ENCODE measurements at places on chromosomes 12 and 14. TPM values are rescaled to one million over a fixed set of nuclear protein-coding genes. Genes with fewer than 3 reads are reported as not detected.

GRCh38 chr14:35730871-35731270, 78.2 kb downstream of the RALGAPA1 start:
- DNase-seq, result no peak

- no peak for DNase-seq
Measured at GRCh38 chr14:76904100-76904739, 78.0 kb downstream of the LRRC74A start.

DNA sequence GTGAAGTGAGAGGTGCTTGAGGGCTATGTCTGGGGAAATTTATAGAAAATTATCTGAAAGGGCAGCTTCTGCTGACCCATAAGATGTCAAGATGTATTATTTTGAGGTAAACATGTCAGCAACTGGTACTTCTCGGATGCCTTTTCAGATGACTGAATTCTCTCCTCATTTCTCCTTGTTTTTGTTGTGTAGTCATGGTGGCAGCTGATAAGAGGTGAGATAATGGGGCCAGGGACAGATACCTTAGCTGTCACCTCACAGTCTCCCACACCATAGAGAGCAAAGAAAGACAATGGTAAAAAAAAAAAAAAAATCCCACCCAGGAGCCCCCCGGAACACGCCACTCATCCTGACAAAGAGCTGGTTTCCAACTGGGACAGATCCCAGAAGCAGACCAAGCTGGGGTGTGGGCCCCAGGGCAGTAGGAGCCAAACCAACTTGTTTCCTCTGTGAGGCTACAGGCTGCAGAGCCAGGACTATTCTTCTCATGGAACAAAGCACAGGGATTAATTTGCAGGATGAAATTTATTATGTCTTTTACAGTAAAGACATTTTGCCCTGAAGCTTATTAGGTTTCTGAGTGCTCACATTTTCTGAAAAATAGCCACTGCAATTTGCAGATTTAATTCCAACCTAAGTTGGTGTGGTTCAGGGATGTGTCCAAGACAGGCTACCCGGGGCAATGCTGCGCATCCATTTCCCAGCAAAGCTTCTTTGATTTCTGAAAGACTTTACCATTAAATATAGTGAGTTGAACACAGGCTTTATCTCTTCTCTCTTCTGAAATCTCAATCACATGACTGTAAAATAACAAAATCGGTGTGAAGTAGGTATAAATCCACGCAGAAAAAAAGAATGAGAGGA, 52.2 kb downstream of the NDUFA12 start:
- DNase-seq, result no peak

DNA sequence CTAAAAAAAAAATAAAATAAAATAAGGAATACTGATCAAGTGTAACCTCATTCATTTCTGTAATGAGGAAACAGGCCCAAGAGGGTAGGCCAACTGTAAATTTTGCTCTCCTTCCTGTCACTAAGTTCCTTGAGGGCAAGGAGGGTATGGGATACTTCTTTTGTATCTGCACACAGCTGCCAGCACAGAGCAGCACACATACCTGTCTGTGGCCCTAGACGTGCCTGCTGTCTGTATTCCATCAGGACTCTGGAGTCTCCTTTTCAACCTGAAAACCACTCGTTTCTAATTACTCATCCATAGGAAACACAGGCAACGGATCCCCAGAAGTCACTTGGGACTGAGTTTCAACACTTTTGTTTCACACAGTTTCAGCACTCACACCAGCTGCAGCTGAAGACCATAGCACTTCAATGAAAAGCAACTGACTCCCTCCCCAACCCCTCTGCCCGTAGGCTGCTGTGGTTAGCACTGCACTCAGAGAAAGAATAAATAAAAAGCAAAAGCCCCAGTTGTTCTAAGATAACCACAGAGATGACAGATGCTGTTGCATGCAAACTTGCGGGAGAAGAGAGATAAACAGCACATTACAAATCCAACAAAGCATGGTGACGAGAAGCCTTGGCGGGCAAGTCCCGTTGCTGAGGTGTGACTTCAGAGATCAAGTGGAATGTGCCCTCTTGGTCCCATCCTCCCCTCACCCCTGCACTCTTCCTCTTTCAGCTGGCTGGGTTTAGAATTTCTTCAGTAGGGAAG, 24.9 kb downstream of the CRACR2A start:
- DNase-seq, result peak; percentile 64

DNA sequence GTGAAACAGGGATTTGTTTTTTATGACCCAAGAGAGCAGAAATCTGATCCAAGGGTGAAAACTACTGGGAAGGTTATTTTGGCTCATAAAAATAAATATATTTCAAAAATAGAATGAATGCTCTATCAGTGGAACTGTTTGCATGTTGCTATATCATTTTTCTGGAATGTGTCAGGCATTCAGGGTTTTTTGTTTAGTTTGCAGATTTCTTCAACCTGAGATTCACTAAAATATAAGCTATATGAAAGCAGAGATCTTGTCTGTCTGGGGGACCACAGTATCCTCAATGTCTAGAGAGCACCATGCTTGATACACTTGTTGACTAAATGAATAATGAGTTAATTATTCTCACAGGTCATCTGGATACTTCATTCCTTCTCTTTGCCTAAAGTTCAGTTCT, 165.1 kb downstream of the NUBPL start:
- DNase-seq, result no peak

DNA sequence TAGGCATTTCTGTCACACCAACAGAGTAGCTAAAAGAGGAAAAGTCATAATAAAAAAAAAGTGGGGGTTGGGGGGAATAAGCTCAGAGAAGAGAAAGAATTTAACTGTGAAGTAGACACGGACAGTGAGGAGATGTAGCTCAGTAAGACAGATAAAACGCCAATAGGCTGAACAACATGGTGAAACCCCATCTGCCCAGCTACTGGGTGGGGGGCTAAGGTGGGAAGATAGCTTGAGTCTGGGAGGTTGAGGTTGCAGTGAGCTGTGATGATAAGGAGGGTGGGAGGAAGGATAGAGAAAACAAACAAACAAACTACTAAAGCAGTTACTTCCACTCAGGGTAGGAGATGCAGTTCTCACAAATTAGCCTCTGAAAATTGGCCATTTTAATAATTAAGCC, 25.0 kb downstream of the HECTD4 start:
- DNase-seq, result no peak

DNA sequence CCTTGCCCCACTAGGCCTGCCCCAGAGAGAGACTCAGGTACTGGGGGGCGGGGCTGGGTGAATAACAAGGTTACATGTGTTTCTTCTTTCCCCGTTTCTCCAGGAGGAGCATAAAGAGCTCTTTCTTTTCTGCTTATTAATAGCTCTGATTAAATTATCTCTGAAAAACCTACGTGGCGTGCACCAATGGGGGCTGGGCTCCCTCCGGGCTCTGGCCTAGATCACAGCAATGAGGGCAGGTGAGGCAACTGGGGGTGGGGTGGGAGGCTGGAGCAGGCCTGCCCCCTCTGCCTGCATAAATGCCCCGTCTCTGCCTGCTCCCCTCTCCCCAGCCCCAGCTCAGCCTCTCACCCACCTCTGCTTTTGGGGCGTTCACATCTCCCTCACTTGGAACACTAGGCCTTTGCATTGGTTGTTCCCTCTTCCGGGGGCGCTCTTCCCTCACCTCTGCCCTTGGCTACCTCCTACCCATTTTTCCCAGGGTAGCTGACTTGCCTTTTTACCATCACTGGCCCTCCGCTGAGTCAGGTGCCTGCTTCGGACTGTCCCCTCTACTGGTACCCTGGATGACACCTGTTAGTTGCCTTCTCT, 4.1 kb upstream of the FAM222A start:
- DNase-seq, result no peak

GRCh38 chr14:83007641-83008225, 1474.1 kb upstream of the SEL1L start:
- DNase-seq, result no peak

GRCh38 chr12:8033153-8034044, 883 bp downstream of the FOXJ2 start:
- peak; percentile 31 for DNase-seq

- DNase-seq, result no peak
Measured at GRCh38 chr12:76142305-76142704, 57.8 kb upstream of the NAP1L1 start.

Gene FAR2
- 6.2 TPM for total RNA-seq

Gene ACSM4
- not detected for total RNA-seq

Gene TSPAN8
- total RNA-seq, result not detected

Gene SIRT4
- 4.9 TPM for total RNA-seq

Gene CLBA1
- 1.6 TPM for total RNA-seq

Gene TAS2R30
- total RNA-seq, result 3.8 TPM

Gene PIWIL1
- not detected for total RNA-seq

Gene MDGA2
- total RNA-seq, result not detected

Gene SLC4A8
- 0.47 TPM for total RNA-seq

Gene KRT71
- total RNA-seq, result not detected

Gene TMEM121
- total RNA-seq, result 5.4 TPM
